ENCODE measurements at places on chromosomes 2 and 18.

DNA sequence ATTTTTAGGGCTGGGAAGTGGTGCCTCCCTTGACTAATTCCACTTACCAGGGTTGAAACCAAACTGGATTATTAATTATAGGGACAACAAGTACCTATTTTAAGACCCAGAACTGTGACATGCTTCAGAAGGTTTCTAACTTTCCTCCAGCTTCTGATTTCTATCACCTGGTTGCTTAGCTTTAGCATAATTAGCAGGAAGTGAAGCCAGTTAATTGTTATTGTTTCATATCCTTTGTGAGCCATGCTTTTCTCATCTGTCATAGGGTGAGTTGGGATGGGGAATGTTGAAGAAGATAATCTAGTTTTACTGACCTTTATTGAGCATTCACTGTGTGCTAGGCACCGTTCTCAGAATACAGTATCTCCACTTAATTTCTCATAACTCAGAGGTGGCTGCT, 3.2 kb downstream of the YPEL5 start:
- peak; percentile 49 for DNase-seq

GRCh38 chr18:6866552-6867085, 137.1 kb downstream of the ARHGAP28 start:
- peak; percentile 31 for DNase-seq

- no peak for DNase-seq
Observed at GRCh38 chr2:97348841-97349240, 235.9 kb downstream of the ANKRD36 start.

- no peak for DNase-seq
Observed at GRCh38 chr2:203913947-203914346, 22.6 kb upstream of the ICOS start.

- no peak for DNase-seq
Observed at GRCh38 chr2:134142341-134142738, 111.5 kb upstream of the MGAT5 start.

GRCh38 chr2:177334940-177335543, 57.5 kb upstream of the AGPS start:
- DNase-seq: peak; percentile 34

DNA sequence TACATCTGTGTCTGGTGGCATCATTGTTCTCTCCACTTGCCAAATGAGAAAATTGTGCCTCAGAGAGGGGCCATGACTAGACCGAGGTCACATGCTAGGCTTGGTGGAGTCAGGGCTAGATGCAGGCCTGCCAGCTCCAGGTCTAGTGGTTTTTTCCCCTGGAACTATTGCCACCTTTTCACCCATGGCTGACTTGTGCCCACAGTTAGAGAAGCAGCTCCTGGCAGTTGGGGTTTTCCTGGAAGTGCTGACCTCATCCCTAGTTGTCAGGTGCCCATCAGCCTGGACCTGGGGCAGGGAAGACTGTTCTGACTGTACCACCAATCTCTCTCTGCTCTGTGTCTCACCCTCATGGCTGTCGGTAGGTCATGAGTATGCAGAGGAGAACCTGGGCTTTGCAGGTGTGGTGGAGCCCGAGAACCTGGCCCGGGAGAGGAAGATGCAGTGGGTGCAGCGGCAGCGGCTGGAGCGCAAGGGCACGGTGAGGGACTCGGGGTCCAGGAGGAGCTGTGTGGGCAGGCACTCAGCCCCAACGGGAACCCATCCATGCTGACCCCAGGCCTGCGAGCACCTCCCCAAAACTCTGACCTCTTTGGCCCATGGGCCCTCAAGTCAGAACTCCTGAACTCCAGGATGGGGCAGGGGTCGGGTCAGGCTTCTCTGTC, 12.4 kb upstream of the CATIP start:
- no peak for DNase-seq

DNA sequence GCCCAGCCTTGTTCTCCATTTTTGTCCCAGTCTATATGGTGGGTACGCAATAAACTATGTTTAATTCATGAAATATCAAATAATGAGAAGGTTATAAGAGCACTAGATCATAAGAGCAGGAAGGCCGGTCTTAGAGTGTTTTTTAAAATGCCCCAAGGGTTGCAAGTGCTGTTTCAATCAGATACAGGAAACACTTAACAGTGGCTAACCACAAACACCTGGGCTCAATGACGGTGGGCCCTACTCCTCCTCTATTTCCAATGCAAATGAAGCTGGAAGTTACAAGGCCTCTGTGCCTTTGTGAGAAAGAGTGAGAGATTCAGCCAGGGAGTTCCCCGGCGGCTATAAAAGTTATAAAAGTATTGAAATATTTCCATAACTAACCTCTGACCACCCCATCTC, 18.9 kb upstream of the WDR33 start:
- peak; percentile 60 for DNase-seq

- no peak for DNase-seq
Observed at GRCh38 chr2:113028112-113028511, 22.9 kb downstream of the IL36A start.

GRCh38 chr2:24258718-24259117, 83.9 kb downstream of the FAM228A start:
- no peak for DNase-seq

GRCh38 chr18:62928326-62928725, 213.0 kb downstream of the PHLPP1 start:
- DNase-seq: no peak

DNA sequence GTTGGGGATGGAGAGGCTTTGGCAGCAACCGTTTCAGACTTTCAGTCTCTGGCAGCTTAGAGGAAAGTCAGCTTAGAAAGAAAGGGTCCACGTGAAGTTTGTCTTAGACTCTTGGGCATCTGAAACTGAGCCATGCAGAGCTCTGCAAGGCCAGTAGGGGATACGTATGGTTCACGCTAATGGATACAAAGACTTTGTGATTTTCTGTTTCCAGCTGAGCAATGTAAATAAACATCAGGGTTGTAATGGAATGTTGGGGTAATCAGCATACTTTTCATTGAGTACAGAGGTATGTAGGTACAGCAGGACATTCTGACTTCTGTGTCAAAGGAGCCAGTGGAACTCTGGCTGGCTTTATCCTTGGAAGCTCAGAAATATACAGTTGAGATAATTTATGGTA, 31.0 kb downstream of the RALB start:
- DNase-seq: no peak

DNA sequence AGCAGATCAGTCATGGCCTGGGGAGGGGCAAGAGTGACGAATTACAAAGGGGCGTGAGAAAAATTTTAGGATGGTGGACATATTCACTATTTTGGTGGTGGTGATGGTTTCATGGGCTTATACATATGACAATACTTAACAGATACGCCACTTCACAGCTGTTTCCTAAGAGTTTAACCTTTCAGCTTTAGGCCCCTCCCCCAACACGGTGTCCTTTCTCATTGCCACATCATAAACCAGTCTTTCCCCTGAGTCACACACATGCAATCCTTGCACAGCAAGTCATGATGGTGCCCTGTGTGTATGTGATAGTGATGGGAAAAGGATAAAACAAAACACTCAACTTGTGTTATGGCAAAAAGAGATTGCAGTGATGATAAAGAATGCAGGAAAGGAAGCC, 47.6 kb upstream of the IL1R1 start:
- no peak for DNase-seq

DNA sequence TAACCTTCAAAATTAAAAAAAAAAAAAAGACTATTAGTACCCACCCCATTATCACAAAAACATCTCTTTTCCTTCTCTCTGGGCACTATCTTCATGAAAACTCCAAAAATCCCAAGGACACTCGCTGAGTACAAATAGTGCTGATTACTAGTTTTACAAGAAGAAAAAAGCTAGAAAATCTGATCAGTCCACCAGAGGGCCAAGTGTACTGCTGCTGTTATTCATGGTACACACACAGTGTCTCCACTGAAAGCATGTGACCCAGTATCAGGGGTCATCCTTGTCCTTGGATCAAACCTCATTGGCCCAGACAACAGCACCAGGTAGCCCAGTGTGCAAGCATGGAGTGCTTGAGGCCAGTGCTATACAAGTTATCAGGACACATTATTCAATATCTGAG, 382.7 kb upstream of the KLHL29 start:
- DNase-seq: no peak

DNA sequence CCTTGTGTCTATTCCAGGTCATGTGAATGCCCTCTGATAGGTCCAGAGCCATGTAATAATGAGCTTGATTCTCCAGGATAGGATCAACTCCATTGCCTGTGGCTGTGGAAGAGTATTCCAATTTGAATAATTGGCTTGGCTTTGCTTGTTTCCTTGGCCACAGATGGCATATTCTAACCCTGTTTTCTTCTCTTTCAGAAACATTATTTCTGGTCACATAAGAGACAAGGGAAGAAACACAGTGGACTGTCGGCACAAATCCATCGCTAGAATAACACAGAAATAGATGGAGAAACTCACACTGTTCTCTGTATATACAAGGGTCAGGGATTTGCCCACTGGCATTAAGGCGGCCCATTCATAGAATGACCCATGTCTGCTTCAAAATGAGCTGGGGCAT, 278.4 kb upstream of the CCDC68 start:
- no peak for DNase-seq

- DNase-seq: no peak
Observed at GRCh38 chr2:47031909-47032668, 116.5 kb upstream of the MCFD2 start.

DNA sequence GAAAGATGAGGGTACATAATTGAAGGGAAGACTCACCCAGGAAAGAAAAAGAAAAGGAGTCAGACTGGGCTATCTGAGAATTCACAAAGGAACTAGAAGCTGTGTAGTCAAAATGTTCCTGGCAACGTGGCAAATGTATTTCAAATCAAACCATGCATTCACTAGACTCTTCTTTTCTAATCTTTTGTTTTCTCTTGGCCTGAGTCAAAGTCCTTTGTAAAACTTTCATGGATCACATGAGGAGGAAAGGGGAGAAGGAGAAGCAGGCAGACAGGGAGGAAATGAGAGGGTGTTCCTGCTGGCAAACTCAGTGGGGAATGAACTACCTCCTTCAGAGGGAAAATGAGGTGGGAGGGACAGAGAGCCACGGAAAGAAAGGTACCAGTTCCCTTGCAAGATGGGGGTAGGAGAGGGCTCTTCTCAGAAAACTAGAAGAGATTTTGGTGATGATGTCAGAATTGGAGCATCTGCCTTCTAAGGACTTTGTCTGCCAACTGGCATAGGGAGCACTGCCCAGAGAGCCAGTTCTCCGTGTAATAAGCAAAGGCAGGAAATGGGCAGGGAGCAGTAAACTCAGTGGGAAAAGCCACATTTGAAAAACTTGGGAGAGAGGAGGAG, 51.4 kb downstream of the SLC8A1 start:
- DNase-seq: no peak

GRCh38 chr2:169222665-169223064, 139.7 kb downstream of the LRP2 start:
- no peak for DNase-seq

DNA sequence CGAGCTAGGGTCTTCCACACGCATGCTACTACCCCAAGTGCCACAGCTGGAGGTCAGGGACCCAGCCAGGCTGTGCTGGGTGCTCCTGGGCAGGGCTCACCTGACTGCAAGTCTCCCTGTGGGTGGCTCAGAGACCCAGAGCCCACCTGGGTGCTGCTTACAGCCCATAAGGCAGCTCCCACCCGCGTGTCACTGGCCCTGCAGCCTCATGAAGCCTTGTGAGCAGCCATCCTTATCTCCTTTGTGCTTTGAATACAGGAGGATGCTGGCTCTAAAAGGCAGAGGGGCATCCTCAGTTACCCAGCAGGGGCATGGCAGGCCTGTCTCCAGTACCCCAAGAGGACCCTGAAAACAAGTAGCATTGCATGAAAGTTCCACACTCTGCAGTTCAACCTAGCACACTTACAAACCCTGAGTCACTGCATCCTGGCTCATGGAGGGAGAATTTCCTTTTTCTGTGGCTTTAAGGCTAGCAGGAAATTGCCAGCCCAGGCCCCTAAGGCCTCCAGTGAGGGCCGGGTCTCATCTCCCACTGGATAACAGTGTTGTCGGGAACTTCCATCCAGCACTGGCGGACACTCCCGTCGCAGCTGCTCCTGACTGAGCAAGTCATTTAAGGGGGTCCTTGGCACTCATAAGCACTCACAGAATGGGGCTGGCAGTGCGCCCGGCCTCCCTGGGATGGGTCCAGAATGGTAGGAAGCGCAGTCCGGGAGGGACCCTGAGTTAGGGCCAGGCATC, 137.1 kb downstream of the RPIA start:
- DNase-seq: no peak

GRCh38 chr2:139917690-139918384, 1137.6 kb upstream of the NXPH2 start:
- DNase-seq: no peak

DNA sequence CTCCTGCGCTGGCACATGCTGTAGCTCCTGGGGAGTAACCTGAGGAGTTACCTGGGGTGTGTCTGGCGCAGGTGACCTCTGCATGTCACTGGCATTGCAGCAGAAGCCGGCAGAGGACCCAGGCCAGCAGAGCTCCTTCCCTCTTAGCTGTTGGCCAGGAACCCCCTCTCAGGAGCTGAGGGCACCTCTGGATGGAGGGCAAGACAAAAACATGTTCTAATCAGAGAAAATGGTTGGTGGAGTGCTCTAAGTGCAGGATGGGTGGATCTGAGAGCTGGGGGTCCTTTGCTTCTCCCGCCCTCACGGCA, 44.9 kb upstream of the SNTG2 start:
- no peak for DNase-seq

DNA sequence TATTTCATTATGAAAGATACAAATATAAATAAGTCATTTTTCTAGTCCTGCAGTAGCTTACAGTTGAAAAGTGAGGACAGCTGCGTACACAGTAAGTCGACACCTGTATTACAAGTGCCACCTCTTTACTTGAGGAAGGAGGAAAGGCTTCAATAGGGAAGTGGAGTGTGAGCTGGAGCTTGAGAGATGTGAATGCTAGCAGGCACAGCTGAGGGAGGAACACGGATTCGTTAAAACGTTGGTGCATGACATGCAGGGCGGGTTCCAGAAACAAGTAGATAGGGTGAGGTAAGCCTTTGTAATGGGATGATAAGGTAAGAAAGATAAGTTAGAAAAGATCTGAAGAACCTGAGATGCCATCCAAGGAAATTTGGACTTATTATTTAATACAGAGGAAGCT, 98.1 kb upstream of the CSRNP3 start:
- DNase-seq: peak; percentile 15

DNA sequence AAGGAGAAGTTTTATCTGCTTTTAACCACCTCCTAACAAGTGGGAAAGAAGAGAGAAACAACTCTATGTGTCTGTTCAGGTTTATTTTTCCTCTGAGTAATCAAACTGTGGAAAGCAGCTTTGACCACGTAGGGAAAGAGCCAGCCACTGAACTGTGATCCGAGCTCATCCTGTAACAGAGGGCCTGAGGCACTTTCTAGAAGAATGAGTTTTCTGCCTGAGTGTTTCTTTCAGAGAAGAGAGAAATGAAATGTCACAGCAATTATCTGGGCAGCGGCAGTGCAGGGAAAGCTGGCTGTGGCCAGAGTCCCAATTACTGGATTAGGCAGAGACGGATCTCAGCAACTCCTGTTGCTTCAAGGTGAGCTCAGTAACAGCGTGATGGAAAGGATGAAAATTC, 151.9 kb downstream of the CD226 start:
- no peak for DNase-seq

DNA sequence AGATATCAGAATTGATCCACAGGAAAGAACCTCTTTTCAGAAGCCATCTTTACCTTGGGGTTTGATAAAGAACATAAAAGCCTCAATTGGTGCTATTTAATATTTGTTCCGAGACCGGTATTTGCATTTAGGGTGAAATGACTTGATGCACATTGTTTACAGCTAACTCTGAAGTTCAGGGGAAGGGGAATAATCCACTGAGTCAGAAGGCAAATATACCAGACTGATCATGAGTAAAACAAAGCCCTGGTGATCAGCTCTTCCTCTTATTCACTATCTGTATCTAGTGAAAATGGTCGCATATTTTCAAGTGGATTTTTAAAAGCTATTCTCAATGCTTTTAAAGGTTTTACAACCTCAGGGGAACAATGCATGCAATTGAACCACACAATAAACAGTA, 53.0 kb upstream of the ATP8B1 start:
- no peak for DNase-seq

All from NCI-H1417 (cell line).